Ammon's horn (tissue), 1 donor: ENCODE measurements at places on chromosomes 16 and 17.

DNA sequence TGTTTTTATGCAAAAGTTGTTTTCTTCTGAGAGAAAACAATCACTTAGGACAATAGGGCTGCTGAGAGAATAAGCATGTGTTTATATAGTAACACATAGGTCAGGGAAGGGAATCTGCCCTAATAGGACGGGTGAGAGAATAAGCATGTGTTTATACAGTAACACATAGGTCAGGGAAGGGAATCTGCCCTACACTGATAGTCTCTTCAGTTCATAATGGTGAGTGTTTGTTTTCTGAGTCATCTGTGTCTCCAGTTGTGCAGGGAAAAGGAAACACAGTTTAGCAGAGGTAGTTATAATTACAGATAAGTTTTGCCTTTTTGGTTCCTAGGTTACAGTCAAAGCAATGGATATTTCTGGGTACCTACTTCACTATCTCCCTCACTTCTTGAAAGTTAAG is 252.3 kb upstream of the CA10 start:
- DNase-seq = no peak

GRCh38 chr16:22252317-22252716 is 44.9 kb upstream of the POLR3E start:
- peak; percentile 15 for DNase-seq

DNA sequence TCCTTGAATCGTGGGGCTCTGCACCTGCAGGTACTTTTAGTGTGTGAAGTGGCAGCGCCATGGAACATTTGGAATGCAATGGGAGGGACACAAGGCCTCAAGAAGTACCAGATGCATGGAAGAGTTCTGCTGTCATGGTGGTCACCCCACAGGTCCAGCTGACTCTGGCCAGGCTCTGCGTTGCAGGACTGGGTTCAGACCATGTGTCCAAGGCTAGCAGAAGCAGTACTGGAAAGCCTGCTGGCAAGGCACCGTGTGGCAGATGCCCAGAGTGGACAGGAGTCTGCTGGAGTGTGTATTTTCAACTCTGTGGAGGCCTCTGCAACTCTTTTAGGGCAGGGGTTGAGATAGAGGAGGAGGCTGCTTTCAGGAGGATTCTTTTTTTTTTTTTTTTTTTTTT is 2.1 kb downstream of the PIPOX start:
- no peak for DNase-seq

DNA sequence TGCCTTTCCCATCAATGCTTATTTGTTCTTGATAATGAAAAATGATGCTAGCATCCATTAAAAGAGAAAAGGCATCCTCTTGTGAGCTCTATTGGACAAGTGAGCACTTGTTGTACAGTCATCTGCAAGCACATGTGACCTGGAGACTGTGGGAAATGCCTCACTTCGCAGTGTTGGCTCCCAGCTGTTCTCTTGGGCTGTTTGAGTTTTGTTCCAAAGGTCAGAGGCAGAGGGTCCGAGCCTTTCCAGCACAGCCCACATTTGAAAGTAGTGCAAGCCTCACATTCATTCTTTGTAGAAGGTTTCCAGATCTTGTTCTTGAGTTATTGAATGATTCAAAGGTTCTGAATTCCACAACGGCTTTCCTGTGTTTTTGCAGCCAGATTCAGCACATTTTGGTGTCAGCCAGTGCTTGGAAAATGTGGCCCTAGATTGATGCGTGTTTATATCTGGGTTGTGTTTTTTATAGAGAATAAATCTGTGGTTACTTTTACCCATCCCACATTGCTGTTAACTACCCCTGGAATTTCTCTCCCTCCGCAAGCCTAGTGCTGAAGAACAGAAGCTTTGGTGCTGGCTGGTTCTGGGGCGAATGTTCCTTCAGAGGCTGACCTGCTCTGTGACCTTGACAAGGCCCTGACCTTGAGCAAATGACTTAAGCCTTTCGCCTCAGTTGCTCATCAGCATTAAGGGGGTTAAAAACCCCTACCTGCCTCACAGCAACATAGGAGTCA is 49.8 kb downstream of the CDH1 start:
- DNase-seq = peak; percentile 96

DNA sequence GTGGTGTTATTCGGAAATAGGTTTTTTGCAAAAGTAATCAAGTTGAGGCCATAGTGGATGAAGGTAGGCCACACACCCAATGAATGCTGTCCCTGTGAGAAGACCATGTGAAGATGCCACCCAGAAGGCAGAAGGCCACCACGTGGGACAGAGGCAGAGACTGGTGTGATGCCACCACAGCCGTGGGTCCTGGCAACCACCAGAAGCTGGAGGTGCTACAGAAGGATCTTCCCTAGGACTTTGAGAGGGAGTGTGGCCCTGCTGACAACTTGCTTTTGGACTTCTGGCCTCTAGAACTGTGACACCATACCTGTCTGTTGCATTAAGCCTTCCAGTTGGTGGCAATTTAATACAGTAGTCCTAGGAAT is 49.3 kb downstream of the RMI2 start:
- no peak for DNase-seq

DNA sequence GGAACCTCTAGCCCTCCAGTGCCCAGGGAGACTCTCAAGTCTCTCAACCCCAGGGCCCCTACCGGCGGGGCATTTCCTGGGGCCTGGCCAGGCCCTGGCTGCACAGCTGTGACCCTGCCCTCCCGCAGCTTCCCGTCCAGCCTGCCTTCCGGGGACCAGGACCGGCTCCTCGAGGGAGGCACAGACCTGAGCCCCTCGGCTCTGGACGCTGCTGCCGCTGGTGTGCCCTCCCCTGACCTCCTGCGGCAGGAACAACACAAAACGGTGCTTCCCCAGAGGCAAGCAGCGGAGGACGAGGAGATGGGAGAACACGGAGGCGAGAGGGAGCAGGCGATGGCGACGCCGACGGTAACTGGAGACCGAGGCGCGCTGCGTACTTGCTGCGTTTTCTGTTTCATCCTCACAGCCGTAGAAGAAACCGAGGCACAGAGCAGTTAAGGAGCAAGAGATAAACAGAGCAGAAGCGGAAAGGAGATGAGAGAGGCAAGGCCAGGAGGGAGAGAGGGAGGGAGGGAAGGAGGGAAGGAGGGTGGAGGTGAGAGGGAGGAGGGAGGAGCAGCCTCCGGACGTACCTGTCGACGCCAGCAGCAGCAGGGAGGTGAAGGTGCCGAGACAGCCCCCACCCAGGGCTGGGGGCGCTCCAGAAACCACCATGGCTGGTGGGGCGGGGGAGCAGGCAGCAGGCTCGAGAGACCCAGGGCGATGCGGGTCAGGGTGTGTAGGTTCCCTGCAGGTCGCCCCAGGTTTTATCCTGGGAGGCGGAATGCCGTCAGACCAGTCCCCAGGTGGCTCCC is at the start of gene PRSS22:
Gene PRSS22, minus strand, starts transcription at position 720 of the 794 bp plus-strand sequence. Its CDS starts 66 bp downstream, at position 654.
- no peak for DNase-seq

DNA sequence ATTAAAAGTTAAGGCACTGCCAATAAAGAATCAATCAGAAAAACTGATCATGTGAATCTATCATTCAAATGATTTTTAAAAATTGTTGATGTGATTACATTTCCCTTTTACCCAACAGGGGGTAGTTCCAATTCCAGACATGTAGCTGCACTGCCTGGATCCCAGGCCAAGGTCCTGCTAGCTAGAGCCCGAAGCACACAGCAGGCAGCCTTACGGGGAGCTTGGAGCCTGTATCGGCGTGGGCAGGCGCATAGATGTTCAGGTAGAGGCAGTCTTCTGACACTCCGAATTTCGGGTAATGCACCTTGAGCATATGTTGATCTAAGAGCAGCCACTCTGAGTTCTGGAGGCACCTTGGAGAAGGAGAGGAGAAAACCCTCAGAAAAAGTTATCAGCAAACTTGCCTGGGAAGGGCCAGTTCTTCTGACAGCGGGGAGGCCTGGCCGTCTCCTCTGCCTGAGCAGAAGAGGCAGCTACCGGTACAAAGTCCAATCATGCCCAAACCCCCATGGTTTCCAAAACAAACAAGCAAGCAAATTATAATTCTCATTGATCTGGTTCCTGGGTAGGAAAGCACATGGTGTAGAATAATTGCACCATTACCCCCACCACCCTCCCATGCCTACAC is 3.6 kb downstream of the CES5A start:
- no peak for DNase-seq

- DNase-seq = no peak
Measured at GRCh38 chr17:67959510-67959909, 36.8 kb downstream of the C17orf58 start.

- no peak for DNase-seq
Measured at GRCh38 chr16:78647019-78647418, 547.6 kb downstream of the WWOX start.

DNA sequence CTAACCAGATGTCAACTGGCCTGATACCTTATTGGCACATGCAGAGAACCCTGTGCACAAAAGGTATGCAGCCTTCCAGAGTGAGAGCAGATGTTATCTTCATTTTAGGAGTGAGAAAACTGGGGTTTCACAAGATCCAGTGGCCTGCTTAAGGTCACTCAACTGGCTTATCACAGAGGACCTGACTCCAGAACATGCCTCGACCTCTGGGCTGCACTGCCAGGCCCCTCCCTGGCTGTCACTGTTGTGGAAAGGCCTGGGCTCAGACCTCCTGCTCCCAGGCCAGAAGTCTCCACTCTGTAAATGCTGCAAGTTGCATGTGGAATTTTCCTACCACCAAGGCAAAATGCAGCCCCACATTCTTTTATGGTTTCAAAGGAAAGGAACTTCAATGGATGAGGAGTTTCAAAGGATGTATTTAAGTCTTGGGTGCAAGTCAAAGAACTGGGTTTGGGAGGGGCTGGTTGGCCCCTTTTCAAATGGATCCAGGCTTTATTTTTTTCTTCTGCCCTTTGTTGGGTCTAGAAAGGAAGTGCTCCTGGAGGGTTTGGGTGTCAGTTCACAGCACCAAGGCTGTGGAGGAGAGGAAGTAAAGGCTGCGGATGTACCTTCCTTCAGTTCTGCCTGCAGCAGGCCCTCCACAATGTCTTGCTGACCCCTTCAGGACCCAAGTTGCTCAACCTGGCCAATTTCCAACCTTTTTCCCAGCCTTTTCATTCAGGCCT is 30.4 kb upstream of the SMPD3 start:
- peak; percentile 43 for DNase-seq

DNA sequence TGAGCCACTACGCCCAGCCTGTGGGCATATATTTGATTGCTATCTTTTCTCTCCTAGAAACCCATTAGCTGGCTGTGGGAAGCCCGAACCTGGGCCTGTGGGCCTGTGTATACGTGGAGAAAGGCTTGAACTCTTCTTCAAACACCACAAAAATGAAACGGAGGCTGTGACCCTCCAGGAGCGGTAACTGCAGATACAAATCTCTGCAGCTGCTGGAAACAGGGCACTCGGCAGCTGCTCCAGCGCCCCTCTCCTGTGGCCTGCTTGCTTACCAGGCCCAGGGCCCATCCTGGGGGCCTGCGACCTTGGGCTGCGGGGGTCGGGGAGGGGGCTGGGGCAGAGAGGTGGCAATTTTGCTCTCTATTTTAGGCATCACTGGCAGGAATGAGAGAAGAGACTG is 28.0 kb upstream of the MTSS2 start:
- no peak for DNase-seq

GRCh38 chr17:42230225-42230624 is 35.9 kb upstream of the GHDC start:
- no peak for DNase-seq

- DNase-seq = no peak
Measured at GRCh38 chr16:24826096-24826690, 19.6 kb upstream of the SLC5A11 start.

DNA sequence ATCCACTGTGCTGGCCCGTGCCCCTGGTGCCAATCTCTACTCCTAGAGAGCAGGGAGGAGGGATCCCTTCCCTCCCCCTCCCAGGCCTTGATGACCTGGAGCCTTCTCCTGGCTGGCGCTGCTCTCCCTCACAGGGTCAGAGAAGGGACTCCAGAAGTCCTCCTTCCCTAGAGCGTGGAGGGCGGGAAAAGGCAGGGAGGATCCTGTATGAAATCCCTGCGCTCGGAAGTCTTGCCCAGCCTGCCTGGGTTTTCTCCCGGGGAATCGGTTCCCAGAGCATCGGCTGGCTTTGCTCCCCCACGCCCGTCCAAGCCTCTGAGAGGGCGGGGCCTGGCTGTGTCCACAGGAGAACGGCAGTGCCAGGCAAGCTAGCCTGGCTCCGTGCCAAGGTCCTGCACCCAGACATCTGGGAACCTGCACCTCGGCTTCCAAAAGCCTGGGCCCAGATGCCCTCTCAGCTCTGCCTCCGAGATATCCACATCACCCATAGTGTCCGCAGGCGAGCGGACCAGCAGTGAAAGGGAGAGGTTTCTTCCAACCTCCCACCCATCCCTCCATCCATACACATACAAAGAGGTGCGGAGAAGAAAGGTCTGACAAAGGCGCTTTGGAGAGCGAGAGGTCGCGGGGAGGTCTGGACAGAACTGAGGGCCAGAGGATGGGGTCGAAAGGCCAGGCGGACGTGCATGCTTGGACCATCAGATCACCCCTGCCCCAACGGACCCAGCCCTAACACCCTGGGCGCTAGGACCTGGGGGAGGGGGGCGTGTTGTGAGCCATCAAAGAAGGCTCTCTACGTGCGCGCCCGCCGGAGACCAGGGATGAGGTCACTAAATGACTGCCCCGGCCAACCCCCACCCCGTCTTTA is 1.1 kb downstream of the MPP2 start:
- DNase-seq = peak; percentile 91

GRCh38 chr17:73588891-73589290 is 55.4 kb downstream of the SDK2 start:
- DNase-seq = no peak

- no peak for DNase-seq
Measured at GRCh38 chr16:56606476-56607108, 1.8 kb upstream of the MT2A start.

DNA sequence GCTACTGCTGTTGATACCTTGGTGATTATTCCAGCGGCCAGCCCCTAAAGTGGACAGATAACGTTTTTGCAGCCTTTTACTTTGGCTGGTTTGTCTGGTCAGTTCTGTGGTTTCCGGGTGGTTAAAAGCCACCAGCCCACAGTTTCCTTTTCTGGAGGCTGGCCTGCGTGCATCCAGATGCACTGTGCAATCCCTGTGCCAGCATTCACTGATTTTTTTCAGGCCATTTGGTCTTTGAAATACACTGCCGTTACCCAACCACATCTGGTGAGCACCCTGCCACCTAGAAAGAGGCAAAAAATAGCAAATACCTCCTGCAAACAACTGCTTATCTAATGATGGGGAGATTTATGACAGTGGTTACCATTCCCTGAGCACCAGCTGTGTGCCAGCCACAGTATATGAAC is 797 bp downstream of the NUDT7 start:
- DNase-seq = peak; percentile 17

DNA sequence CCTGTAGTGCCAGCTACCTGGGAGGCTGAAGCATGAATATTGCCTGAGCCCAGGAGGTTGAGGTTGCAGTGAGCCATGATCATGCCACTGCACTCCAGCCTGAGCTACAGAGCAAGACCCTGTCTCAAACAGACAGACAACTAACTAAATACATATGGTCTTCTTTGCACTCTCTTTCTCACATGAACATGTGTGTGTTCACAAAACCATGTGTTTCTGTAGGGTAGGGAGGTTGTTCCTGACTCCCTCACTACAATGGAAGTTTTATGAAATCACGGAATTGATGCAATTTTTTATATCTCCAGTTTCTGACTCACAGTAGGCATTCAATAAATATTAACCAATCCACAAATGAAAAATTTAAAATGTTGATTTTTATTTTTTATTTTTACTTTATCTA is 48.5 kb downstream of the ABHD15 start:
- DNase-seq = no peak
